ENCODE measurements at places on chromosomes 12 and 14.

DNA sequence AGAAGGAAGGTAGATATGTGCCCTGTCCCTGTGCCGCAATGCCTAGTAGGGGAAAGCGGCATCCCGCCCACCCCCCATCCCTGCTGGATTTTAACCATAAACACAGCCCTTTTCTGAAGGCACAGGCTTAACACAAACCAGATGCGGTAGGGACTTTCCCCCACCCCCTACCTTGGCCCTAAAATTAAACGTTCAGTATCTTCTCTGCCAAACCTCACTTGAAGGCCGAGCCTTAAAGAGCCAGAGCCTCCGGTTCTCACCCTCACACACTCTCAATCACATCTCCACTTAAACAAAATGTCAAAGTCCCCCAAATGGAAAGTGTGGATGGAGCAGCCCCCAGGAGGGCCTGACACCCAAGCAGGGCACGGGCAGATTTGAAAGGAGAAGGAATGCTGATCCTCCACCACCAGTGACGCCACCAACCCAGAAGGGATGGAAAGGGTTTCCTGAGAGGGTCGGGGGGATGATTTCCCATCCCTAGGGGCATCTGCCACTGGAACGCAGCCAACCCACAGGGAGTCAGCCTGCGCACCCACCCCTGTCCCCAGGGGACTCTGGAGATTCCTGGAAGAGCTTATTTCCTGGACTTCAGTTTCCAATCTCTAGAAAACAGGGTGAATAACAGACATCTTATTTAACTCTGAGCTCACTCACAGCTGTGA lies 26.4 kb downstream of the ACTN1 start:
- DNase-seq: no peak

- no peak for DNase-seq
Measured at GRCh38 chr12:61804301-61804700, 455.9 kb upstream of the USP15 start.

DNA sequence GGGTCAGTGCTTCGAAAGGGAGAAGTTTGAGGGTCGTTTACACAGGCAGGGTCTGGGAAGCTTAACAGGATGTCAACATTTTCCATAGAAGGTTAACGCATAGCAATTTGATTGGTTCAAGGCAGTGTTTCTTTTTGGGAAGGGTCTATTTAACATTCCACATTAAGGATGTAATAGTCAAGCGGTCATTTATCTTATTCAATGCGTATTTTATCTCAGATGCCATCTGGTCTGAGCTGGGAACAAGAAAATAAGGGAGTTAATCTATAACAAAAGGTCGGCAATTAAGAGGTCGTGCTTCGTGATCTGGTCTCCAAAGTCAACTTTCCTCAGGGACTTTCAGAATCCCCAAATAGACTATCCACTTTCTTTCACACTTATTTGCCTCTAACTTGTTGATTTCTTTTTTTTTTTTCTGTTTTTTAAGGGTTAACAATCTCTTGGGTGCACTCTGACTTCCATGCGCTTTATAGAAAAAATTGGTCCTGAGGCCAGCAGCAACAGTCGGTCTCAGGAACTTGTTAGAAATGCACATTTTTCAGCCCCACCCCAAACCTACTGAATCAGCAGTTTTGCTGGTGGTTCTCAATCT lies 550 bp upstream of the RESF1 start:
- DNase-seq: no peak

GRCh38 chr14:99664937-99665273 lies 19.2 kb upstream of the CYP46A1 start:
- DNase-seq: peak; percentile 3

DNA sequence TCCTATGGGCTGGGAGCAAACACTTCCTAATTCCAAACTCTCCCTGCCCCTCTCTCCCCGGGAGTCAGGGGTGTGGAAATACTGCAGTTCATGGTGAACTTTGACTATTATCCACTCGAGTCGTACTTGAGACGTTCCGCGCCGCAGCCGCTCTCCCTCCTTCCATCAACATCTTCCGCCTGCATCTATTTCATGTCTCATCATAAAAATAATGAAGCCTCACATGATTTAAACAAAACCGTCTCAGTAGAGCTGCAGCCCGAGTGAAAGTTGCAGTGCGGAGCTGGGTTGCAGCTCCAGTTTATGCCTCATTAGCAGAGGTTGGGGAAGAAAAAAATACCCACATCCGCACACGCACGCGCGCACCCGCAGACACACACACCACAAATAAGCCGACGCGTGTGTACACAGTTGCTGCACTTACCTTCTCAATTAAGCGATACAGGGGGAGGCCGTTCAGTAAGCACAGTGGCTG lies 283 bp downstream of the LMO3 start:
- DNase-seq: no peak

DNA sequence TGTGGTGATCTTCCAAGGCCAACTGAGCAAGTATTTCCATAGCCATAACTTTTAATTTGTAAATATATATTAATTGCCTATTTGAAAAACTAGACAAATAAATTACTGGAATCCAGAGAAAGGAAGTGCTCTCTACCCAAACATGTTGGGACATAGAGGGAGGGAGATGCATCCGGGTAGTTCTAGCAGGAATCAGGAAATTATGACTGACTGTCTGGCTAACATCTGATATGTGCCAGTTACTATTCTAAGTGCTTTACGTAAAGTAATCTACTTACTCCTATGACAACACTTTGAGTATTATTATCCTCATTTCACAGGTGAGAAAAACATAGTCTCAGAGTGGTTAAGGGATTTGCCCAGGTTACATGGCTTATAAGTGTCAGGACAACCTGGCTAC lies 147.7 kb upstream of the VASH1 start:
- DNase-seq: no peak

GRCh38 chr12:16881986-16882570 lies 276.1 kb upstream of the LMO3 start:
- DNase-seq: no peak

DNA sequence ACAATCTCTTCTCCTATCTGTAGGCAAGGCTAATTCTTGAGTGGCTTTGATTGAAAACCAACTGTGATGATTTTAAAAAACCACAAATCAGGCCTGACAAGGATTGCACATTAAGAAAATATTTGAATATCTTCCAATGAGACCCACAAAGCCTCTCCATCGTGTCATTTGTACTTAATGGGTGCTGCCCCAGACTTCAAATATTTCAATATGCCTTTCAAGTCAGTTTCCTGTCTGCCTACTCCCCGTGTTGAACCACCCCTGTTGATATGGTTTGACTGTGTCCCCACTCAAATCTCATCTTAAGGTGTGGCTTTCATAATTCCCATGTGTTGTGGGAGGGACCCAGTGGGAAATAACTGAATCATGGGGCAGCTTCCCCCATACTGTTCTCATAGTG lies 159.7 kb upstream of the EGLN3 start:
- DNase-seq: no peak

- DNase-seq: no peak
Measured at GRCh38 chr12:82090165-82090564, 268.0 kb downstream of the CCDC59 start.

- DNase-seq: no peak
Measured at GRCh38 chr12:127494961-127495915, 771.7 kb upstream of the TMEM132C start.

DNA sequence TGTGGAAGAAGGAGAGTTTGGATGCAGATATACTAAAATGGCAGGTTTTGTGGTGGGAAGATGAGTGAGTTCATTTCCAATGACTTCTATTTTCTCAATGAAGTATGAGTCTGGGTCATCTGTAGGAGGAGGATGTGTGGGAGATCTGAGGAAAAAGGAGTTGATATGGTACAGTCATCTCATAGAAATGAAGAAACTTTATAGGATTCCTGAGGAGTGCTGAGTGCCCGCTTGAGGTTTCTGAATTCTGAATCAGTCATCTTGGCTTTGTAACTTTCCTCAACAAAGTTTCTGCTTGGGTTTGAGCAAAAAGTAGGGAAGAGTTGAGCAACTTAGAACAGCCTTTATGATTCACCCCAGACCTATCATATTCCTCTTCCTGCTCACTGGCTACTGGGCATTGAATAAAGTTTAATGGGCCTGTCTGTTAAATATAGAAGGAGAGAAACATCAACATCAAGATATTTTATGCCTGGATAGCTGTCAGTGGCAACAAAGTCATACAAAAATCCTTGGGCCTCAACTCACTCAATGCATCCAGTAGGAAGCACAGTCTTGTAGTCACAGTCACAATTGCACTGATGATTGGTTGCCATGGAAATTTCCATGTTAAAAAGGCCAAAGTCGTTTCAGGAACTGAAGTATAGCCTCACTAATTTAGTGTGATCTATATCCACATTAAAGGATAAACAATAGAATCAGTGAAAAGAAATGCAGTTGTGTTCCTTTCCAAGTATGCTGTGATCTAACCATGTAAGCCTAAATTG lies 284.7 kb downstream of the DUSP6 start:
- DNase-seq: no peak

GRCh38 chr14:69346710-69347109 lies 51.4 kb downstream of the ERH start:
- DNase-seq: no peak

DNA sequence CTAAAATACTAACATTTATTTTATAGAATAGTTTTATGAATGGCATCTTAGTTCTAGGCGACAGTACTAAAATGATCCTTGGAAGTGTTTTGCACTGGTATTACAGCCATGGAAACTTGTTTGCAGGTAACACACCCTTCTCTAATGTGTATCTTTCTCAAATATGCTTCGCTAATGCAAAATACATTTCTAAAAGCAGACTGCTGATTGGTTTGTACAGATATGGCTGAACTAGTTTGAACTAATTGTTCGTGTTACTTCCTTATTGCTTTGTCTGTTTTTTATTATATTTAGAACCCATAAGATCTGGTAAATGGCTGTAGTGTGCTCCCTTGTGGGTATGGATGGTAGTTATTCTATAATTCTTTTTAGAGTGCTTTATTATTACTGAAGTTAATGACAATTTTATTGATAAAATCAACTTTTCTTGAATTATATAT lies 53.0 kb downstream of the ATF7IP start:
- DNase-seq: no peak

DNA sequence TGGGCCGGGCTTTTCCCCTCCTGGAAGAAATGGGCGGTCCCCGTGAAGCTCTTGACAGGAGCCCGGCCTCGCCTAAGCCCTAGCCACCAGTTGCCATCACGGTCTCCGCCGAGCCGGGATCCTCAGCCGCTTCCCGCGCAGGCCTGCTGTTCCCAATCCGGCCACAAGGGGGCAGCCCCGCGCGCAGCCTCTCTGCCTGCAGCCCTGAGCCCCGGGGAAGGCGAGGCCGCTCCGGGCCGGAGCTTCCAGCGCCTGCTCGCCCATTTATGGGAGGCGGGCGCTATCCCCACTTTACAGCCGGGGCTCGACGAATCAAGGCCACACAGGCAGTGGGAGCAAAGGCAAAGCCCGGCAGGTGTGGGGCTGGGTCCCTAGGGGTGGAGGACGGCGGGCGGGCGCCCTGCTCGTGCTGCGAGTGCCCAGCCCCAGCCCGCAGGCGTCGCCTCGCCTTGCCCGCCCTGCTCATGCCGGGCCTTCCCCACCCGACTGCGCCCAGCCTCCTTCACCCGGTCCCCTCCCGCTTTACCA lies 61.5 kb downstream of the LGMN start:
- peak; percentile 68 for DNase-seq

- DNase-seq: no peak
Measured at GRCh38 chr12:95066091-95066855, 7.1 kb downstream of the NR2C1 start.

DNA sequence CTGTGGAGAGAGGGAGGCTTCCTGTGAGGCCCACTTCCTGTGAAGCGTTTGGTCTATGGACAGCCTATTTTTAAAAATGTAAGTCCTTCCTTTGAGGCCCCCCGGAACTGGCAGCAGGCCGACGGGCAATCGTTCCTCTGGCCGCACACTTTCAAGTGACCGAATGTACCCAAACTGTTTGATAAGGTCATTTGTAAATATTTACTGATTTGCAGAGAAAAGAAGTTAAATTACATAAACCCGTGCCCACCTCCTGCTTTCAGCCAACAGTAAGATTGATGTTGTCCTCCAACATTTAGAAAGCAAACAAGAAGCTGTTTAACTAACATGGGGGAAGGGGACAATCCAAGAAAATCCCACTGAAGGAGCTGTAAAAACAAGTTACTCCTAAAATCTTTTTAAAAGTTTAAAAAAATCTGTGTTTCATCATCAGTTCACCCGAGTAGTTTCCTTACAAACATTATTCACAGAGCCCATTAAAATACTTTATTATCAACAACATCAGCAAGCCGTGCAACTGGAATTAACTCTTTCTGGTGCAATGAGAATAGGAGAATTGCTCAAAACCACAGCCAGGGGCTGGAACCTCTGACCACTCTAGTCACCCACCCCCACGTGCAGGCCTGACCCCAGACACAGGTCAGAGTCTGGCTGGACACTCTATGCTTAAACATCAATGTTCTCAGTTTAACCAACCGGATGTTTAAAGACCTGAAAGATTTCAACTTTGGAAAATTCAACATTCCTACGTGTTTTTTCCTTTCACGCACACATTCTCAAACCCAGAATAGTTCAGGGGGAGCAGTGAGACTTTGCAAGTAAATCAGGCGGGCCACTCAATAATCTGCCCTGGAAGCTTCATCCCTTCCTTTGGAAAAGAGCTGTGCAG lies 65.3 kb downstream of the FOXN3 start:
- DNase-seq: no peak

GRCh38 chr14:58788655-58789503 lies 151.1 kb downstream of the DACT1 start:
- no peak for DNase-seq

DNA sequence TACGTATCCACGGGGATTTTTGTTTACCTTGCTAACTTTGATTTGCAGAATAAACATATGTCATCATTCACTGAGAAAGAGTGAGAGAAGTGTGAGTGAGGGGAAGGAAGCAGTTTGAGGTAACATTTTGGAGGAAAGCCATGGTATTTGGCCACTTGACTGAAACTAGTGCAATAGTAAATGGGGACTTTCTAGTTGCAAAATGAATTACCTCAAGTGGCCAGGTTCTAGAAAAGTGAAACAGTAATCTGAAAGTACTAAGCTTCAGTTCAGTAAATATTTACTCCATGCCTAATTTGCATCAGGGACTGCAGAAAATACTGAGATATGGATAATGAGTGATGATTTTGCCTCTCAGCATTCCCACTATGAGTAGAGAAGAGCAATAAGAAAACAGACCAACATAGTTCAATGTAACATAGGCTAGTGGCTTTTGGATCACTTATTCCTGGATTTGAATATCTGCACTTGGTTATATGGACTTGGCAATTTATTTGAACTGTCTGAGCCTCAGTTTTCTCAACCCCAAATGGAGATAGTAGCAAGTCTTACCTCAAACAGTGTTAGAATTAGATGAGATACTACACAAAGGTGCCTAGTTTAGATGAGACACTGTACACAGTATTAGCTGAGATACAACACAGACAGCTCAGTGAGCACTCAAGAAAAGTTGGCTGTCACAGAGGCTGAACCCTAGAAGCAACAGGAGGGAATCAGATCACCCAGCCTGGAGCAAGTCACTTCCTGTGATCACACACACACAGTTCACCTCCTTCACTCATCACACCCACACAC lies 439.1 kb downstream of the NPAS3 start:
- no peak for DNase-seq

GRCh38 chr12:86148071-86148470 lies 108.1 kb downstream of the MGAT4C start:
- DNase-seq: no peak

GRCh38 chr14:28875934-28876571 lies 109.5 kb downstream of the FOXG1 start:
- peak; percentile 57 for DNase-seq

- DNase-seq: no peak
Measured at GRCh38 chr12:50953047-50953446, 703 bp downstream of the HIGD1C start.

- DNase-seq: no peak
Measured at GRCh38 chr12:58877243-58877743, 43.0 kb downstream of the LRIG3 start.

- DNase-seq: no peak
Measured at GRCh38 chr14:96130391-96130790, 74.2 kb upstream of the BDKRB2 start.

All from NCI-H2171 (cell line).